ENCODE measurements at places on chromosomes 6 and 20. TPM values are rescaled to one million over a fixed set of nuclear protein-coding genes. Genes with fewer than 3 reads are reported as not detected.

The FITM2 gene
- total RNA-seq: 5.0 TPM

The RAET1L gene
- total RNA-seq: not detected

The NMBR gene
- total RNA-seq: not detected

The BHLHE23 gene
- not detected for total RNA-seq

The ZNF311 gene
- 0.51 TPM for total RNA-seq

The PTP4A1 gene
- total RNA-seq: 29.7 TPM

The DEK gene
- 85.4 TPM for total RNA-seq

The PDE10A gene
- 28.2 TPM for total RNA-seq

The MRAP2 gene
- total RNA-seq: 0.97 TPM

GRCh38 chr20:13995841-13996240 is 525 bp downstream of the MACROD2 start:
- no peak for DNase-seq

- DNase-seq: no peak
Observed at GRCh38 chr6:81105998-81106397, 646.5 kb downstream of the TENT5A start.

GRCh38 chr6:7325750-7326149 is 12.8 kb upstream of the SSR1 start:
- no peak for DNase-seq

- DNase-seq: no peak
Observed at GRCh38 chr6:63121166-63121565, 90.1 kb upstream of the FKBP1C start.

GRCh38 chr6:34391786-34392496 is 528 bp downstream of the NUDT3 start:
- DNase-seq: peak; percentile 90

- no peak for DNase-seq
Observed at GRCh38 chr6:1576711-1577110, 33.0 kb upstream of the FOXC1 start.

DNA sequence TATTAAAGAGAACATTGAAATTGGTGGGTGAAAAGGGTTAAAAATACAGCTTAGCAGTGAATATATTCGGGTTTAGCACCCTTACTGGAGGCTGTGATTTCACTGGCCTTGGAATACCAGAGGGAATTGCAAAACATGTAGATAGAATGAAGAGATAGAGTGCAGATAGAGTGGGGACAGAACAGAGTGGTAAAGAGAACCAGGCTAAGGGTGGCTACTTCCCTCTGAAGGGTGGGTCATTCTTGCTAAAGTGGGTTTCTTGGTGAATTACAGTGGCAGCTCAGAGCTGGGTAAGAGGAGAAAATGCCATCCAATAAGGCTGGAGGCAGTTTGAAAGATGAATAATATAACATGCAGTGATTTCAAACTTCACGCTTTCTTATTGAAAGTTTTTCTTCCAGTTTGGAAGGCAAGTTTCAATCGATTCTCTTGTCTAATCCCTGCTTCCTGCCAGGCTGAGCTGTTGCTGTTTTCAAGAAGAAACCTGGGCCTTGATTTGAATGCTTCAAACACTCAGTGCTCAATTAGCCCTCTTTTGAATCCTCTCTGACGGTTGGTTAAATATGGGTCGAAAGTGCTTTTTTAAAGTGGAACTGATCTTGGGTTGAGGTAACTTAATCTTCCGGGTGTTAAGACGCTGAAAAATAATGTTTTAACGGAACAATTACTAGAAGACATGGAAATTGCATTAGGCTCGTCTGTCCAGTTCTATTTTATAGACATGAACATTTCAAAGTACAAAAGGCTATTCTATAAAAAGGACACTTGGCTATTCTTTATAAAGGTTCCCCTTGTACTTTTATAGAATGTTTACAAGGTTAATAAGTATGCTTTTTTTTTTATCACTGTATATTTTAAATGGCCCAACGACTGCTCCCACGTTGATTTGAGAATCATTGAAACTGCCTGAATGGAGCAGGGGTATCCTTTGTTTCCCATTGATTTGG is 203.3 kb downstream of the BCAS1 start:
- no peak for DNase-seq

DNA sequence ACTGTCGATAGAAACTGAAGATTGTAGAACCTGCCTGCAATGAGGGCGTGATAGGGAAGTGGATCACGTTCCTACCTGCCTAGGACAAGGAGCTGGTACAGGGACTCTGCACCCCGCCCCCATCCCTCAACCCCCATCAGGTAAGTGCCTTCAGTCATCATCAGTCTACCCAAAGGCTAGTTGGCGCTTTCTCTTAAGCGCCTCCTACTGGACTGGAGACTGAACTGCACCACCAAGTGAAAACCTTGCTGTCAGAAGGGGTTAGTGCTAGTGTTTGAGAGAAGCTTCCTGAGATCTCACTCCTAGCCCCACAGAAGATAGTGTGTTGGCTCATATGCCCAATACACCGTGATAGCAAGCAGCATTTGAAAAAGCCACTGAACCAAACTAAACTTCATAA is 706.5 kb upstream of the MAN1A1 start:
- no peak for DNase-seq

GRCh38 chr6:159973951-159974350 is 5.1 kb downstream of the IGF2R start:
- no peak for DNase-seq

- DNase-seq: no peak
Observed at GRCh38 chr20:44810061-44810390, 320 bp downstream of the RIMS4 start.

GRCh38 chr20:3115190-3116107 is 30.9 kb upstream of the AVP start:
- DNase-seq: no peak

DNA sequence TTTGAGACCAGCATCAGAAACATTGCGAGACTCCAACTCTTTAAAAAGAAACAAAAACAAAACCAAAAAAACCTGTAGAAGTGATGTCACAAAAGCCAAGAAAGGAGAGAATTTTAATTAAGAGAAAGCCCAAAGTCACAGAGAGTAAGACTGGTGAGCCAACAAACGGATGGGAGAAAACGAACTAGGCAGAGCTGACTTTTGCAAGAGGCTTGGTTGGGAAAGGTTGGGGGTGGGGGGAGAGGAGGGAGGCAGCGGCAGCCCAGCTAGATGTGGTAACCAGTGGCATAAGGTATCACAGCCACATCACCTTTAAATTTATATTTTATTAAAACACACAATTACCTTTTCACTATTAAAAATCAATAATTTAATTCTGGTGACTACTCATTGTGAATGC is 23.5 kb downstream of the NOL7 start:
- DNase-seq: no peak

DNA sequence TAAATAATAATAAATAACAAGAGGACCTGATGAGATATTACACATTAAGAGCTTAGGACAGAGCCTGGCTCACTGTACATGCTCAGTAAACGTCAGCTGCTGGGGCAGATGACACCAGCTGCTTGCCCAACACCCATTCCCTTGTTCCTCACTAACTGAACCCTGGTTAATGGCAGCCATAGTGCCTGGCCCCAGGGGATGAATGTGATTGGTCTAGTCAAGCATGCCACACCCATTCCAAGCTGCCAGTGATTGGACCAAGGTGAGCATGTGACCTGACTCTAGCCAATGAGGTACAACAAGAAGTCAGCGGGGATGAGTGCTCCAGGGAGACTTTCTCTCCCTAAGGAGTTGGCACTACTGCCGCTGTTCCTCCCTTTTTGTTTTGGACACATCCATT is 85.1 kb upstream of the PTPN1 start:
- DNase-seq: no peak

GRCh38 chr20:41136680-41137613 is at the start of gene PLCG1:
TSS of gene PLCG1 (plus strand) at chr20:41137543. CDS start at chr20:41137642, 99 bp downstream.
- peak; percentile 95 for DNase-seq

- no peak for DNase-seq
Observed at GRCh38 chr6:112634376-112634775, 287.2 kb downstream of the RFPL4B start.

DNA sequence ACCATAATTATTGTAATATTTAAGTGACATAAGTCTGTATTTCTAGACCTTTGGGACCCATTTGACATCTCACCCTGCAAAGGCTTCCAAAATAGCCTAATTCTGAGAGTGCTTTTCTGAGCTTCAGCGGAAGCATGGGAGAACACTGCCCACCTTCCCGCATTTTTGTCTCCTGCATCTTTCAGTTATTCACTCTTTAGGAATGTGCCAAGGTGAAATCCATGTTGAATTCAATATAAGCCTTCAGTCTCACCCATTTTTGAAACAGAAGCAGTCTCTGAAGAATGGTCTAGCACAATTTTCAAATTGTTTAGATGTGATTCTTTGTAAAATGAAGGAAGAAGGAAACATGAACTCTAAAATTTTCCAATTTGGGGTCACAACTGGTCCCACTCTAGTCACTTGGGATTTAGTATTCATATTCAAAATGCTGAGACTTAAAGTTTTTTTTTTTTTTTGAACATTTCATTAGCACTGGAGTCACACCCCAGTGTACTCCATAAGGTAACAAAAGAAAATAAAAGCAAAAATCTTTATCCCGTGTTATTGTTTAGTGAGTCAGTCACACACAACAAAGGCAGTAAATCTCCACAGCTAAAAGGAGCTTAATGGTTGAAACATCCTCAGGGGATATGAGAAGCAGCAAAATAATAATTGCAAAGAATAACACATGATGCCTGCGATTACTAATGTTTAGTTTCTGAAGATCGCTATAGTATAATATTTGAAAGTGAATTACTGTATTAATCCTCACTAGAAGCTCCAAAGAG is 479.9 kb upstream of the BTBD3 start:
- no peak for DNase-seq

DNA sequence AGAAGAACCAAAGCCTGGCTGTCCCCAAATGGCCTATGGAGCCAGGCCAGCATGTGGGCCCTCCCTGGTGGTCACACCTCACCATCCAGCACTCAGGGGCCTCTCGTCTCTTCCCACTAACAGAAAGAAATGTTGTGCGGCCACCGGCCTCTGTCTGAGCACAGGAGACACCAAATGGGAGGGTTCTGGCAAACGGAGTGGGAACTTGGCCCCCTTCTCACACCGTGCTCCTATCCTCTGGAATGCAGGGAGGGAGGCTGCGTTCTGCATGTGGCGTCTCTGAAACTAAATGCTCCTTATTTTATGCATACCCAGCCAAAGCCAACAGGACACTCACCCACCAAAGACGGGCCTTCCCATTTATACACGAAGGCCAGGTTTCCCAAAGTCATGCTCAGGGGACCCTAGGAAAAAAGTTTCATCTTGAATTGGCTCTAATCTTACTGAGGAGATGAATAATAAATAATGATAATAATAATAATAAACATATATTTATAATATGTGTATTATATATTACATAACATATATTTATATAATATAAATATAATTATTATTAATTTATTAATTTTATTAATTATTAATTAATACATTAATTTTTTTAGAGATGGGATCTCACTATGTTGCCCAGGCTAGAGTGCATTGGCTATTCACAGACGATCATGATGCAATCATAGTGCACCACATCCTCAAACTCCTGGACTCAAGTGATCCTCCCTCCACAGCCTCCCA is 102.4 kb downstream of the FOXF2 start:
- DNase-seq: no peak

GRCh38 chr6:145475794-145476396 is 259.4 kb downstream of the EPM2A start:
- no peak for DNase-seq

DNA sequence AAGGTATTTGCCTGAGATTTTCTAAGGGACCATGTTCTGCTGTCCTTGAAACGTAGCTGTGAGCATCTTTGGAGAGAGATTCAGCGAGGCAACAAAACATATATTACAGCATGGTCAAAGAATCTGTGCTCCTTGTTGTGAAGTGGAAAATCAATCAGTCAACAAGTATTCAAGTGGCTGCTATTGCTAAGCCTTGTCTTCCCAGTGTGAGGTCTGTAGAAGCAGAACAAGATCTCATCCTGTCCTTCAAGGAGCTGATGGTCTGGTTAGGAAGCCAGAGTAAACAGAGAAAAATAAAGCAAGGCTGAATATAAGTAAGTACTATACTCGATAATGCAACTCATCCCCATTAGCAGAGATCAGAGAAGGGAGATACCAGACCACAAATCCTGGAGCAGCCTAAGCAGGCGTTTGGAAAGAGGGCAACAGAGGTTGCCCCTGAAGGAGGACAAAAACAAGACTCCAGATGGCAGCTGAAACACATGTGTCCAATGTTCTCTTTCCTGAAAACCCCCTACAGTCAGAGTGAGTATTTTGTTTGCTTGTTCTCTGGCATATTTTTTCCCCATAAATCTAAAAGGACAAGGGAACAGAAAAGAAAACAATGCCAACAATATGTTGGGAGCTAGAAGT is 392.0 kb downstream of the SYNE1 start:
- DNase-seq: no peak

GRCh38 chr20:58312836-58313235 is 3.3 kb downstream of the RAB22A start:
- DNase-seq: no peak

- no peak for DNase-seq
Observed at GRCh38 chr6:163062790-163063189, 335.0 kb downstream of the PACRG start.
